ENCODE measurements at places on chromosomes 4 and X.
A peak's percentile ranks its signal among the peaks of the same experiment; 100 is the strongest.

GRCh38 chr4:76523593-76523992 lies 88.6 kb downstream of the SHROOM3 start:
- DNase-seq, result no peak

DNA sequence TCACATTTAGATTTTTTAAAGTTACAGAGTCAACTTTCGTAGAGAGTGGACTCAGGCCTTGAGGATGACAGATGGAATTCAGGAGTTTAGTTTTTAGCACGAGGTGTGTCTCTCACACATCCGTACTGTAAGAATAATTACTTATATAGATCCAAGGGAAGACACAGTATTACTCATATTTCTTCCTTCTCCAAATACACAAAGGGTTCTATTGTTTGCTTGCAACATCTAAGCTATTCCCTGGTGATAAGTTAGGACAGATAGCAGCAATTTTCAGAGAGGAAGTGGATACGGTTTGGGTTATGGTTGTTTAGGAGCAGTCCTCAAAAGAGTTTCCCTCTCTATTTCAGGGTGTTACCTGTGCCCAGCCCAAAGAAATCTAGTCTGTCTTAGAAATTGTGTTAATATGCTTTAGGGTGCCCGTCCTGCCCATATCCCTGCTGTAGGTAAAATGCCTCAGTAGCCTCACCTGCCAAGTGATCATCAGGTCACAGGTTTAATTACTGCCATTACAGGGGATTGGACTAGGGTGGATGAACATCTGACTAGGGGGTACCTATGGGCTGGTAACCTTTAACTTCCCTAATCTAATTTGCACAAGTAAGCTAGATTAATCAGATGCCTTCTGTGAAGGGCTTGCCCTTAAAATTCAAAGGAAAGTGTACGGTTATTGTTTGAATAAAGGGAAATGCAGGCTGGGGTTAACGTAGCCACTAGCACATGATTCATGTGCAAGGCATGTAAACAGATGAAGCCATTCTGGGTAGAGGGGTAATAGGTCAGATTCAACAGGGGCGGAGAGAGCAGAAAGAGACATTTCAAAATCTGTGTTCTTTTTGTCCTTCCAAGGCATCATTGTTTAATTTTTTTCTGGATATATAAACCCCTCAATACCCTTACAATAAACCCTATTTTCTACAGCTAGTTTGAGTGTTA lies 8.7 kb upstream of the PPP3CA start:
- DNase-seq, result no peak

DNA sequence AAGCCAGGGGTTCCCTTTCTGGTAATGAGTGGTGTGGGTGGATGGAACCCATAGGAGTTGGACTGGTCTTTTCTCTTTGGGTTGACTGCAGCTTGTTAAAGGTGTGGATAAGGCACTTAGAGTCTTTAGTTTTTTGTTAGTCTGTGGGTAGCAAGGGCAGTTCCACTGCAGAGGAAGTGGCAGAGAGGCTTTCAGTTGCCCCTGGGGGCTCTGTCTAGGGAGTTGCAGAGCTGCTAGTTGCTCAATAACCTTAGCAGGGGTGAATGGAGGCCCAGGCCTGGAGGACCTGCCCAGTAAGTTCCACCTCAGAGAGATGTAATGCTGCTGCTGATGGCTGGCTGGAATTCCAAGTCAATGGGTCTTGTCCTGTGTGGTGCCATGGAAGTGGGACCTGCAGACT lies 282.6 kb upstream of the NDST4 start:
- no peak for DNase-seq

- no peak for DNase-seq
These were observed 154.4 kb upstream of the KLF3 start for GRCh38 chr4:38509551-38509950.

DNA sequence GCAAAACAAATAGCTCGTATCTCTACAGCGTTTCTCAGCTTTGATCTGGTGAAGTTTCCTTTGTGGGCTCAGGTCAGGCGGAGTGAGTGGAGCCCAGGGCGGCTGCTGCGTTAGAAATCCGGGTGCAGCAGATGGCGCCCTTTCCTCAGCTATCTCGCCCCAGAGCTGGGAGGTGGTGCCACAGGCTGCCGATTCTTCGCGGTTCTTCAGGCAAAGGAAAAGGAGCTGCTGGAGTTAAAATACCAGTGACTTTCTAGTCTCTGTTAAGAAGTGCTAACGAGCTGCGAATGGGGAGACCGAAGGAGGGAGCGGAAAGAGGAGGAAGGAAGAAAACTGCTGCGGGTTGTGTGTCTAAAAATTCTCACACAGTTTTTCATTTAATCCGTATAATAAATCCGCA lies 114.6 kb downstream of the CPE start:
- no peak for DNase-seq

DNA sequence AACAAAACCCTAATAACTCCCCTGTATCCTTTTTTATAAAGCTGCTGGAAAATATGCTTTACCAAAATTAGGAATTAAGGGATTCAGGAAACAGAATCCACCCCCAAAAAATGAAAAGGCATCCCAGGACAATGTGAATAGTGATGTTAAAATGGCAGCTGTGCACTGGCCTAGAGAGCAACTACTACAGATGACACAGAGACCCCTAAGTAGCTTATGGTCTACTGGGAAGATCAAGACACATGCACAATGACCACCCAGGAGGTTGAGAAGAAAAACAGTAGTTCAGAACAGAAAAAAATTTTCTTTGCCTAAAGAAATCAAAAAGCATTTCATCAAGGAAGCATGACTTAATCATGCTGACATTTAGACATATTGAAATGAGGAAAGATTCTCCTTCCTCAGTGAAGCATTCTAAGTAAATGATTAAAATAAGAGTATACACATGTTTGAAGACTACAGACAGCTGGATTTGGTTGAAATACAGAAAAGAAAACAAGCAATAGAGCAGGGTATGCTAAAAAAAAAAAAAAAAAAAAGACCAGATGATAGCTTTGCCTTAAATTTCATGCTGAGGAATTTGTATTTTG lies 117.3 kb downstream of the WDFY3 start:
- no peak for DNase-seq

GRCh38 chrX:17377795-17378194 lies 2.8 kb downstream of the NHS start:
- no peak for DNase-seq

- no peak for DNase-seq
These were observed 6.5 kb downstream of the P2RY4 start for GRCh38 chrX:70253377-70254062.

DNA sequence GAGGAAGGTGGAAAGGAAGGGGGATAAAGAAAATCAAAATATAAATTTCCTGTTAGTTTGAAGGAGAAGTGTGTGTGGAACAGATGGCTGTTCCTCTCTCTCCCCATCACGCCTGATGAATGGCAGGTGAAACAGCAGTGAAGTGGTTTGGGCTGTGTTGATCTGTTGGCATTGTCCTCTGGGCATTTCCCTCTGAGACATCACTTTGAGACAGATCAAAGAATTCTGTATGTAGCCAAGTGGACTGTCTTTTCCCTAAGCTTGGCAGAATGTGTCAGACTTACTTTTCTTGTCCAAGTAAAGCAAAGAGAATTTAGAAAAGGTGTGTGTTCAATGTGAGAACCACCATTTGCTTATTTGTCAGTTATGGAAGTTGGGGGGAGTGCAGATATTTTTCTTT lies 47.5 kb downstream of the SEPTIN11 start:
- DNase-seq, result no peak

DNA sequence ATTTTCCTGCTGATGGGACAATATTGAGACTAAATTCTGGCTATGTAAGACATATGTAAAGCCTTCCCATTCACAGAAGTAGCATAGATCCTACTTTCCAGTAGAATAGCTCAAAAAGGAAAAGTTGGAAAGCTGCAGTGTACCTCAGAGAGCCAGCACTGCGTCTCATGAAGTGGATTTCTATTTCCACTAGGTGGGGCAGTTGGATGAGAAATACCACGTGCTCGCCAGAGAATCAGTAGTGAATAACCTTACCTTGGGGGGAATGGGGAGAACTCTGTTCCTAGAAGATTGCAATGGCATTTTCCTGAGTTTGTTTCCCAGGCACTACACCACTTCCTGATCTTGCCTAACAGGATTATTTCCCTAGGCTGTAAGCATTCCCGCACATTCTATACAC lies 907.1 kb downstream of the FSTL5 start:
- DNase-seq, result peak; percentile 40

DNA sequence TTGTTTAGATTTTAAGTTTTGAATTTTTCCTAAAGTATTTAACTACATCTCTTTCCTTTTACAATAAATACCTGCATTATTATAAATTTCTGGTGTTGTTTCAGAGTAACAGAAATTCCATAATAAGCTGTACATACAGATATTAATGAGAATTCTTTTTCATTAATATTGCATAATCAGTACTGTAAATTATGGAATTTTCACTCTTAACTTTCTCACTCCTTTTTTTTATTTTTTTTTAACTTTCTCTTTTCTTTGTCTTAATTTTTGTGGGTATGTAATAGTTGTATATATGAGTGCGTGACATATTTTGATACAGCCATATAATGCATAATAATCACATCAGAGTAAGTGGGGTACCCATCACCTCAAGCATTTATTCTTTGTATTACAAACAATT lies 110.5 kb downstream of the KLHL8 start:
- DNase-seq, result no peak

GRCh38 chr4:138697851-138698250 lies 317.7 kb upstream of the NOCT start:
- no peak for DNase-seq

GRCh38 chr4:99504804-99505502 lies 5.9 kb upstream of the C4orf17 start:
- peak; percentile 11 for DNase-seq

- DNase-seq, result no peak
These were observed 371.7 kb downstream of the BCOR start for GRCh38 chrX:39725928-39726619.

DNA sequence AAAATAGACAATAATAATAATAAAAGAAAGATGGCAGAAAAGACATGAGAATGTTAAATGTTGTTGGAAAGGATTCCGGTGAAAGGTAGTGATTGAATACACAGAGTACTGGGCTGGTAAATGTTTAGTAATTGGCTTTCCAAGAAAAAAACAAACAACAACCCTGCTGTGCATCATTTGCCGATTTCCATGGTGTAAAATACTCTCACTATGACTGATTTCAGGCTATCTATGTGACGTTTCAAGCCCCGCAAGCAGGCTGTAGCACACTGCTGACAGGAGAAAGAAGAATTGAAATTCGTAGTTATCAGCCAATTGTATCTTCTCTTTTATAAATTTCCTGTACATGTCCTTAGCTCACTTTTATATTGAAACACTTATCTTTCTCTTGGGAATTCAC lies 13.6 kb upstream of the SEPTIN6 start:
- no peak for DNase-seq

DNA sequence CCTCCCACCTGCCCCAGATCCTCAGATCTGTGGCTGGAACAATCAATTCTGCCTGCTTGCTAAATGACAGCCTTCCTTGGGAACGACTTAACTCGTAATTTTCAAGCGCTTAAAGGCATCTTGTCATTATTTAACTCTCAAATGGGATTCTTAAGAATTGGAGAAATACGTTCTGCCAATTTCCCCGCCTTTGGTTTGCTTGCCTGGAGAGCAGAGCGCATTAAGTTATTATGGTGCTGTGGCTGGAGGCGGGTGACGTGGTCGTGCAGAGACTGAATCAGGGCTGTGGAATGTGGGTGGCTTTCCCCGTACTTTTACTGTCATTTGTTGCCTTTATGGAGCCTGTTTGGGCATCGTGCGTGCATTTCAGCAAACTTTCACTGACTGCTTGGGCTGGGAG lies 78.9 kb upstream of the PSAPL1 start:
- no peak for DNase-seq

- DNase-seq, result no peak
These were observed 68.7 kb downstream of the APBB2 start for GRCh38 chr4:41145571-41146078.

GRCh38 chr4:163269869-163270268 lies 62.5 kb downstream of the NPY1R start:
- no peak for DNase-seq

DNA sequence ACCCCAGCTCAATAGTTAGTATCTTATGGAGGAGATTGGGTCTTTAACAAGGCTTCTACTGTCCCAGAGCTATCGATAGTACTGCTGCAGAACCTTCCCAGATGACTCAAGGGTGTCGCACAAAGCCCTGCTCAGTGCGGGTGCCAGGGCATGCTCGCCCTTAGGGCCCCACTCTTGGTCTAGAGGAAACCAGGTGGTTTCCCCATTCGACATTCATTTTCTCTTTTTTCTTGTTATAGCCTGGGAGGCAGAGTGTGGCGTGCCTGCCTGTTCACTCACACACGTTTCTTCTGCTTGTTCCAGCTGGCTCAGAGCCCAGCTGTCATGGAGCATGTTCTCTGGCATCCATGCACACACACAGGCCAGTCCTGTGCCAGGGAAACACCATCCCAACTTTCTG lies 144.5 kb downstream of the SMIM20 start:
- DNase-seq, result peak; percentile 41

DNA sequence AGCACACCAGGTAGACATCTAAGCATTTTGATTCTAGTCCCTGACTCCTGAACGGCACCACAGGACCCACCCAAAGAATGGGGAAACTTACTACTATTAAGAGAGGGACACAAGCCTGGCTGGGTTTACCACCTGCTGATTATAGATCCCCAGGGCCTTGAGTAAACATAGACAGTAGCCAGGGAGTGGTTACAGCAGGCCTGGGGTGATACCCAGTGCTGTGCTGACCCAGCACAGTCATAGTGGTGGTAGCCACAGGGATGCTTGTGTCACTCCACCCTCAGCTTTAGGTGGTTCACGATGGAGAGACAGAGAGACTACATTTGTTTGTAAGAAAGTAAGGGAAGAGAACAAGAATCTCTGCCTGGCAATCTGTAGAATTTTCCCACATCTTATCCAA lies 11.7 kb downstream of the CYSLTR1 start:
- no peak for DNase-seq

- DNase-seq, result peak; percentile 25
These were observed 1196.7 kb downstream of the RAPGEF2 start for GRCh38 chr4:160299608-160300007.
